ENCODE measurements at places on chromosomes 13 and 19.

- no peak for DNase-seq
Observed at GRCh38 chr13:33168321-33168960, 117.1 kb downstream of the STARD13 start.

- no peak for DNase-seq
Observed at GRCh38 chr19:4830768-4831265, 695 bp downstream of the TICAM1 start.

- peak; percentile 96 for DNase-seq
Observed at GRCh38 chr19:29605653-29606419, at the start of gene POP4. TSS of gene POP4 (plus strand) at chr19:29606283. CDS start at chr19:29606319, 36 bp downstream.

DNA sequence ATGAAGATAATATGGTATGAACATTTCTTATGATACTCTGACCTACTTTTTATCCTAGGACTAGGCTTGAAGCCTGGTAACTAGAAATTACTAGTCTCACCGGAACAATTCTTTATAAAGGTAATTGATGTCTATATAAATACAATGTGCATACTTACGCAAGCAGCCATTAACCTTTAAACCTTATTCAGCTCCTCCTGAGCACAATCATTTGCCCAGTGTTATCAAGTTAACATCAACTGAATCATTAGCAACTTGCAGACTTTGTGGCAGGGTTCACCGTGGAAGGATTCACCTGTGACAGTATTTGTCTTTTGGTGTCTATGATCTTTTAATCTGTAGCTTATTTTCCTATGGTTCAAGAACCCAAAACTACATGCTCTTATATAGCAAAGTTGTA lies 508.6 kb upstream of the KLHL1 start:
- no peak for DNase-seq

Measured in NCI-H187 (cell line).